Stimulated activated naive CD8-positive, alpha-beta T cell treated with anti-CD3 and anti-CD28 coated beads, Interleukin-15, Interleukin-2, amounts not matched to agents 100 U/mL and 50 U/mL, for 24 hours (primary cell): ENCODE measurements at places on chromosomes 1 and 21.
A peak's percentile ranks its signal among the peaks of the same experiment; 100 is the strongest.

- no peak for DNase-seq
Measured at GRCh38 chr1:161502181-161502580, 3.1 kb upstream of the FCGR2A start.

GRCh38 chr1:89531480-89532139 lies 7.0 kb downstream of the LRRC8B start:
- no peak for DNase-seq

DNA sequence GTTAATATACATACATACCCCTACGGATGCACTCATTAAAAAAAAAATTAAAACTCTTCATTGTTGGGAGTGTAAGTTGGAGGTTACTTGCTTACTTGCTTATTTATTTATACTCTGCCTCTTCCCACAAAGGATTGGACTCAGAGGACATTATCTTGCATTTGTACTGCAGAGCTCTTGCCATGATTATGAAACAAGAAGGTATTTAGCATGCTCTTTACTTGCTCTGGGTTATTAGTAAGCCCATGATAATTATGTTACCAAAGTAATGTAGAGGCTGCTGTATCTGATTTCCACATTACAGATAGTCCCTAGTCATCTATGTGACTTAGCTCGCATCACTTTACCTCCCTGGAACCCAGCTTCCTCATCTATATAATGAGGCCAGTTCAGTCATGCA lies 355.1 kb upstream of the PTBP2 start:
- no peak for DNase-seq

- DNase-seq, result peak; percentile 21
Measured at GRCh38 chr1:84988588-84988987, 8.3 kb downstream of the MCOLN2 start.

GRCh38 chr1:201408176-201408833 lies 9.2 kb upstream of the LAD1 start:
- peak; percentile 79 for DNase-seq

DNA sequence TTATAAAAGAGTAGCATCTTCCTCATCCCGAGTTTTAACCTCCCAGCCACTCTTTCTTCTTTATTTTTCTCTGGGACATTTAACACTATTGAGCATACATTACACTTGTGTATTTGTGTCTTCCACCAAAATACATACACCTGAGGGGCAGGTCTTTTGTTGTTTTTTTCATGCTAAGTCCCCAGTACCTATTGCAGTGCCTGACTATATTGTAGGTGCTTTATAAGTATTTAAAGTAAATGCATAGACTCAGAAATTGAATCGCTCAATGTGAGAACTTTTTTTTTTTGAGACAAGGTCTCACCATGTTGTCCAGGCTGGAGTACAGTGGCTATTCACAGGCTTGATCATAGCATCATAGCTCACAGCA lies 7.8 kb upstream of the SEMA4A start:
- DNase-seq, result no peak

DNA sequence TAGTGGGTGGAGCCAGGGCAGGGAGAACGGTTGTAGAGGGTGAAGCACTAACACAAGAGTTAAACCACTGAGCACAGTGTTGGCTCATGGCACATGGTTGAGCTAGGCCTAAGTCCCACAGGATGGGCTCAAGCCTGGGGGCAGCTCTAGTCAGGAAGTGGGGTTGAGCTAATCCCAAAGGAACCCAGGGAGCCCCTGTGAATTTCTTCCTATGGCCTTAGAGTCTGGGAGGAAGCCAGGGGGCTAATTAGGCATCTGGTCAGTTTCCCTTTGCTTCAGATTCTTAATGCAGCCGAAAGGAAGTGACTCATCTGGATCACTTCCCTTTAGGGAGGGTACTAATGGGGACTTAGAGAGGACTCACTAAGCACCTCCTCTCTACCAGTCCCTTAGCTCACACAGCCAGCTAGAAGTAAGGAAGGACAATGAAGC lies 10.1 kb downstream of the CFAP45 start:
- no peak for DNase-seq

DNA sequence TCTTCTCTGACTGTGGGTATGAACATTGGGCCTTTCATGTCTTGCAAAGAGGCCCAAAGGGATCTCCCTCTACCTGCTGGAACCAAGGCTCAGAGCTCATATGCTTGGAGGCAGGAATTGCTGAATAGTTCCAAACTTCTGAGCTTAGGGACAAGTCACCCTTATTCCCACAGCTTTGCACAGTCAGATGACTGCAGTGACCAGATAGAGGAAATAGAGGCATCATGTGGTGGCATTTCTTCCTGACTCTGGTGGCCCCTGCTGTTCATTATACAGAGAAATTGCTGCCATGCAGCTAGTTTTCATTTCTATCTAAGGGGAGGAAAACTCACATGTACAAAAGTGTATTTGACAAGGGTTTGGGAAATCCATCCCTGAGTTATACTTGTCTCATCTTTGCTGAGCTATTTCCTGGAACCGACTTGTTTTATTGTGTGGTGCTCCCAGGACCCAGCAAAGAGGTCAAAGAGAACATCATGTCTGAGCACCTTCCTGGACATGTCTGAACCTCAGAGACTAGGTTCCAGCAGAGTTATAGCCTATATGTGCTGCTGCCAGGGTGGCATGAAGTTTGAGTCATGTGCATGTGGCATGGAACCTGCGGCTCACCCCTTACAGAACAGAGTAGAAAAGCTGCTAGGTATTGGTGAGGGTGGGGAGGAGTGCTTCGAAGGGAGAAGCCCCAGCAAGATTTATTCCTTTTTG lies 131.2 kb downstream of the PIK3R3 start:
- DNase-seq, result no peak

GRCh38 chr1:205395616-205396015 lies 26.2 kb downstream of the LEMD1 start:
- DNase-seq, result no peak

DNA sequence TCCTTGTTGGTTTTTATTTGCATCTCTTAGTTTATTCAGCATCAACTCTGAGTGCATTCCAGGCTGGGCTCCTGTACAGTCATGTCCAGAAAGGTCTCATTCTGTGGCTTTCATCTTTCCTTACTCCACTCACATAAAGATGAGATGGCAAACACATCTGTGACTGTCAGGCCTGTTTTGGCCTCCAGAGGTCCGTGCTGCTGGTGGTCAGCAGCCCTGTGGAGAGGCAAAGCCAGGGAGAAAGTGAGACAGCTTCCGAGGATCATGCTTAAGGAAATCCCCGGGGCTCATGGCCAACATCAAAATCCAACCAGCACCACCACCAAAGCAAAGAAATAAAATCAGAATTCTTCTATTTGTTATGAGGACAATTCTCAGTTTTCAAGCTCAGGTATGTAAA lies 96.1 kb upstream of the HIVEP3 start:
- DNase-seq, result no peak

GRCh38 chr21:46214478-46215340 lies 13.9 kb downstream of the LSS start:
- no peak for DNase-seq

GRCh38 chr21:42091899-42092508 lies 20.9 kb downstream of the UMODL1 start:
- DNase-seq, result no peak

- no peak for DNase-seq
Measured at GRCh38 chr1:239914751-239915231, 176.9 kb upstream of the FMN2 start.

DNA sequence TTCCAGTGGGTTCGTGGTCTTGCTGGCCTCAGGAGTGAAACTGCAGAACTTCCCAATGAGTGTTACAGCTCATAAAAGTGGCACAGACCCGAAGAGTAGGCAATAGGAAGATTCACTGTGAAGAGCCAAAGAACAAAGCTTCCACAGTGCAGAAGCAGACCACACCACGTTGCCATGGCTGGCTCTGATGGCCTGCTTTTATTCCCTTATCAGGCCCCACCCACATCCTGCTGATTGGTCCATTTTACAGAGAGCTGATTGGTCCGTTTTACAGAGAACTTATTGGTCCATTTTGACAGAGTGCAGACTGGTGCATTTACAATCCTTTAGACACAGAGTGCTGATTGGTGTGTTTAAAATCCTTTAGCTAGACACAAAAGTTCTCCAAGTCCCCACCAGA lies 131.4 kb upstream of the CHRM3 start:
- no peak for DNase-seq

GRCh38 chr1:51731998-51732397 lies 115.1 kb downstream of the OSBPL9 start:
- DNase-seq, result no peak

DNA sequence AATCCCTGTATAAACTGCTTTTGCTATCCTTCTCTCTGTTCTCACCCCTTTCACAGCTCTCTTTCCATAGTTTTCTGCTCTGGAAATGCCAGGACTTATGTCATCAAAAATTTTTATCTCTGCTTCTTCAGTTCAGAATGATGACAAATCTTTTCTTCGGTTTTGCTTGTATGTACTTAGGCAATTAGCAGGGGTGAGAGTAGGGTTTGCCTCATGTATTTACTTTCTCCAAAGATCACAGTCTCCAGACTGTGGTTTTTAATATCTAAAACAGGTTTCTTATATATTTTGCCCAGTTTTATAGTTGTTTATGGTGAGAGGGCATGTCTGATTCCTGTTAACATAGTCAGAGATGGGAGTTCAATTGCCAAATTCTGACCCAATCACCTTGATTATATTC lies 235.4 kb upstream of the LYPLAL1 start:
- no peak for DNase-seq

DNA sequence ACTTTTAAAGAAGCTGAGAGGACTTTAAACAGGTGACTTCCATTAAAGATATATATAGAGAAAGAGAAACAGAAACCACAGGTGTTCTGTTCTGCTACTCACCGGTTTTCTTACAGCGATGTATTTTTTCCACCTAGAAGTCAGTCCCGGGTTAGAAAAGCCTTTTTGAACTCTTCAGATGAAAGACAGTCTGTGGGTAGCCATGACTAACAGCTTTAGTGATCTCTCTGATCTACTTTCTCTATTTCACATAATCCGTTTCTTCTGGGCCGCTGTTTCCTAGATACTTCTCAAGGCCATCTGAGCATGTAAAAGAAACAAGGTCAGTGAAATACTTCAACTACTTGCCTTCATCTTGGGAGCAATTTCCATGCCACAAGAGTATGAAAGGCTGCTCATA lies 25.1 kb downstream of the WDR64 start:
- DNase-seq, result no peak

GRCh38 chr1:45542591-45542990 lies 8.0 kb upstream of the AKR1A1 start:
- no peak for DNase-seq

DNA sequence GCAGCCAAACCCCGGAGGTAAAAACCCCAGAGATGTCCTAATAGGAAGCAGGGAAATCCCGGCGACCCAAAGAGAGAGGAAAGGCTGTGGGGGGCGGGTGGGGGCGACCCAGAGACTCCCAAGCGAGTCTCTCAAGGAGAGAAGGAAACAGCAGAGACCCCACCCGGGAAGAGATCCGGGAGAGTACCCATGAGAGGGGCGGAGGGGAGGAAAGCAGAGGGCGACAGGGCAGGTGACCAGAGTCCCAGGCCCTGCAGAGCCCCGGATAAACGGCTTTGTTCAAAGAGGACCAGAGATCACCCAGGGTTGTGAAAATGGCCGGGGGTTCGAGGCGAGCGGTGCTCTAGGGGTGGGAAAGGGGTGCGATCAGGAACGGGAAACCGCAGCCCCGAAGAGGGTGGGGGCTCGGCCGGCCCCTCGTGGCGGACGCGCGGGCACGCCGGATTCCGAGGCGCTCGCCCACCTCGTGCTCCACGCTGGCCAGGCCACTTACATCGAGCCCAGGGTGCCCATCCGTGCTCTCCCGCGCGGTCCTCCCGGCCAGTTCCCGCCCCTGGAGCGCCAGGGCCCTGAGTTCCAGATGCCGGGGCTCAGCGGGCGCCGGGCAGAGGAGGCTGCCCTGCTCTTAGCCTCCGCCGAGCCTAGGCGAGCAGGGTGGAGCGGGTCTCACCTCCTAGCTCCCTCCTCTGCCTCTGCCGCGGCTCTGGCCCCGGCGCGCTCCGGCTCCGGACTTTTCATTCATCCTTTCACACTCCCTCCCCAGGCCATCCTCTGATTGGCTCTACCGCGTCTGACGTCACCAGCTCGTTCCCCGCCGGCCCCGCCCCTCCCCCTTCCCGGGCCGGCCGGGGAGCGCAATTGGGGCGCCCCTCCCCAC lies 52.3 kb downstream of the RHBG start:
- DNase-seq, result peak; percentile 80

GRCh38 chr1:201614262-201615015 lies 75.5 kb downstream of the NAV1 start:
- peak; percentile 7 for DNase-seq

DNA sequence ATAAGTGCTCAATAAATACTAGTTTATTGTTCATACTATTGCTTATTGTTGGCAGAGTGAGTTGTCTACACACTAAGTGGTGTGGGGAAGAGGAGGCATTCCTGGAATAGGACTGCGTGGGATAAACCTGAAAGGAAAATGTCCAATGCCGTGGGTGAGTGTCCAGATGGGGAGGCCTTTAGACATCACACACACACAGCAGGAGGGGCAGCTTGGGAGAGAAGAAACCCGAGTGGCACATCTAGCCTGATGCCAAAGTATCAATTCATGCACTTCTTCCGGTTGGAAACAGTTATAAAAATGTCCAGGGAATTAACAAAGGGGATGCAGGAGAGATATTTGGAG lies 27.3 kb downstream of the CCN1 start:
- DNase-seq, result no peak

- DNase-seq, result no peak
Measured at GRCh38 chr1:169941982-169942830, 48.5 kb upstream of the SCYL3 start.

DNA sequence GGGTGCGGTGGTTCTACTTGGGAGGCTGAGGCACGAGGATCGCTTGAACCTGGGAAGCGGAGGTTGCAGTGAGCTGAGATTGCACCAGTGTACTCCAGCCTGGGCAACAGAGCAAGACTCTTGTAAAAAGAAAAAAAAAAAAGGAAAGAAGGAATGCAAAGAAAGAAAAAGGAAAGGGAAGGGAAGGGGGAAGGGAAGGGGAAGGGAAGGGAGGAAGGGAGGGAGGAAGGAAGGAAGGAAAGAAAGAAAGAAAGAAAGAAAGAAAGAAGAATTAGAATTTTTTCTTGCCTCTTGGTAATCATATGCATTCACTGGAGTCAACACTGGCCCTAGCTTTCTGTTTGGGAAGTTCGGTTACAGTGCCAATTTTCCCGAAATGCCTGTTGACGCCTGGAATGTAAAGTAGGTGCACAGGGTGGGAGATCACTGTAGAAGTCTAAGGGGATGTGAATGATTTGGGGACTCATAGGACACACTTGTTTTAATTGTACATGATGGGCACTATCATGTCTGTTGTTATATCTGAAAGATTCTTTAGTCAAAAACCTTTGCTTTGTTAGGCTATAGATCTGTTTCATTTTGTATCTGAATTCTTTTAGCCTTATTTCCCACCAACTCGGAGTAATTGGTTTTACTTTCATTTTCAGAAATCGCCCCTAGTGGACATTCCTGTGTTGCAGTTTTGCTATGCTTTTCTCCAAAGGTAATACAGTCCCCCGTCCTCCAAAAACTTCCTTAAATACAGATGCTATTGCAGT lies 59.8 kb upstream of the MORC3 start:
- peak; percentile 44 for DNase-seq

DNA sequence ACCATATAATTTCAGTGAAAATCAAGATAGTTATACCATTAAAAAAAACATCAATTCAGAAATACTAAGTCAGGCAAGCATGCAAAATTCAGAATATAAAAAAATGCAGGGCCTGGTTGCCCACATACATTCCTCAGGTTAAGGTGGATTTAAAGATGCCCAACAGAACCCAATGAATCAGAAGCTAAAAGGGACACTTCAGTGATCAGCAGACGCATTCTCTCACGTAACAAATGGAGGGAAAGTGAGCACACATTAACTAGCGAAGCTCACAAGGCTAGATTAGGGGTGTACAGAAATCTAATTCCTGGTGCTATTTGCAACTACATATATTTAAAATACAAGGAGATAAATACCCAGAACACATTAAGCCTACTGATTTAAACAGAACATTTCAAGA lies 17.5 kb downstream of the TOMM20 start:
- DNase-seq, result no peak
